Activated CD4-positive, alpha-beta T cell treated with anti-CD3 and anti-CD28 coated beads, Interleukin-2, amount 50 U/mL, for 1 hour (primary cell): ENCODE measurements at places on chromosomes 2 and 18.

DNA sequence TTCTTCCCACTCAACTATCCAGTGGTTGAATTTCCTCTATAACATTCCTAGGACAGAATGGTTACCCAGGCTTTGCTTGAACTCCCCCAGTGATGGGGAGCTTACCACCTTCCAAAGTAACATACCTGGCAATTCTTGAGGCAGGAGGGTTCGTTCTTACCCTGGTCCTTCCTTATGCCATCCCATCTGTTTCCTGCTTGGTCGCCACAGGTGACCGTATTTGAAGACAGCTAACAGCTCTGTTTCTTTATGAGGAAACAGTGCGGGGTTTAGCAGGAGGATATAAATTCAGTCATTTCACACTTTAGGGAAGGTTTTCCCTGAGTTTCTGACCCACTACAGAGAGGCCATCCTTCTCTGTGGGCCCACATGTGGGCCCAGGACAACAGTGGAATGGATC is 42.6 kb downstream of the FOSL2 start:
- DNase-seq = no peak

DNA sequence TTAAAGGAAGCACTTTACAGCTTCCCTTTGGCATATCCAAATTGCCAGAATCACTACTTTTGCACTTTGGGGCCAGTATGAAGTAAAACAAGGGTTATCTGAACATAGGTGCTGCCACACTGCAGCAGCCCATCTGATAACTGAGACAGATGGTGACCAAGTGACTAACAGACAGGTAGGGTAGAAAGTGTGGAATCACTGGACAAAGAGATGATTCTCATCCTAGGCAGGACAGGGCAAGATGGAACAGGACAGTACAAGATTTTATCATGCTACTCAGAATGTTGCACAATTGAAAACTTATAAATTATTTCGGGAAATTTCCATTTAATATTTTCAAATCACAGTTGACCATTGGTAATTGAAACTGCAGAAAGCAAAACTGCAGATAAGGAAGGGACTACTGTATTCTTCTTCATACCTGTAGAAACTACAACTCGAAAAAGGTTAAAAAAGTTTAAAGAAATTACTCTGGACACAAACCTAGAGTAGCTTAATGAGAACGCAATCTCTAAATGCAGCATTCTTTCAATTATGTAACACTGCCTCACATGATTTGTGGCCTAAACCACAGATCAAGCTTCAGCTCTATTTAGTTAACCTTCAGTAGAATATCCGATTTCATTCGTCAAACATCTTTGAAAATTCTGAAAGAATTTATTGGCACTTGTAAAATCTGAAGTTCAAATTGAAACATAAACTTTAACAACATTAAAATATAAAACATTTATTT is 31.4 kb downstream of the HEATR5B start:
- DNase-seq = no peak

DNA sequence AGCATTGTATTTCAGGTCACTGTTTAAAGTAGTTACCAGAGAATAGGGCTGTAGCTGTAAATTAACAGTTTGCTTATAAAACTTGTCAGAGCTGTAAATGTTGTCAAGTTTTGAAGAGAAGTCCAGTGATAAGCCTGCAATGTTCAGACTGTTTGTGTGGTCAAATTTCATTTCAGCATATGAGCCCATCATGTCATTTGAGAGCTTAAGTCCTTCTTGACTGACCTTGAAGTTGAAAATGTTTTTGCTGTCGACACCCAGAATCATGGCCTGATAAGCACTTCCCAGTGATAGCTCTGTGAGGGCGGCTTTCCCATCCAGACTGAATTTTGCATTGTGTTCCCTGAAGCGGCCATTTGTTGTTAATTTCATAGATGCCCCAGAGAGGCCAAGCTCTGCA is 32.4 kb downstream of the APOB start:
- no peak for DNase-seq

- no peak for DNase-seq
These were observed 114.4 kb downstream of the NCK2 start for GRCh38 chr2:105858868-105859693.

DNA sequence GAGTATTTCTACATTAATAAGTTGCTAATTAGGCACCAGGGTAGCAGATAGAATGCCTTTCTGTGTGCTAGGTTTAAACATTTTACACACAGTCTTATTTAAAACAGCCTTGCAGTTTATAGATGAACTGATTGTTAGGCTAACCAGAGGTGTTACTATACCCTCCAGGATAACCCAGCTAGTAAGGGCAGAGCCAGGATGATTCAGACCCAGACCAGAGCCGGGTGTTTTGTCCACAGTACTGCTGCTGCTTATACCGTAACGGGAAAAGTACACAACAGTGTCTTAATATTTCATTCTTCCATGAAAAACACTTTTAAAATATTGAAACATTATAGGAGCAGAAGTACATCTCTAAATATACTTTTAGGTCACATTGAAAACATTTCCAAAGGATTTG is 82.7 kb downstream of the MALT1 start:
- DNase-seq = no peak

DNA sequence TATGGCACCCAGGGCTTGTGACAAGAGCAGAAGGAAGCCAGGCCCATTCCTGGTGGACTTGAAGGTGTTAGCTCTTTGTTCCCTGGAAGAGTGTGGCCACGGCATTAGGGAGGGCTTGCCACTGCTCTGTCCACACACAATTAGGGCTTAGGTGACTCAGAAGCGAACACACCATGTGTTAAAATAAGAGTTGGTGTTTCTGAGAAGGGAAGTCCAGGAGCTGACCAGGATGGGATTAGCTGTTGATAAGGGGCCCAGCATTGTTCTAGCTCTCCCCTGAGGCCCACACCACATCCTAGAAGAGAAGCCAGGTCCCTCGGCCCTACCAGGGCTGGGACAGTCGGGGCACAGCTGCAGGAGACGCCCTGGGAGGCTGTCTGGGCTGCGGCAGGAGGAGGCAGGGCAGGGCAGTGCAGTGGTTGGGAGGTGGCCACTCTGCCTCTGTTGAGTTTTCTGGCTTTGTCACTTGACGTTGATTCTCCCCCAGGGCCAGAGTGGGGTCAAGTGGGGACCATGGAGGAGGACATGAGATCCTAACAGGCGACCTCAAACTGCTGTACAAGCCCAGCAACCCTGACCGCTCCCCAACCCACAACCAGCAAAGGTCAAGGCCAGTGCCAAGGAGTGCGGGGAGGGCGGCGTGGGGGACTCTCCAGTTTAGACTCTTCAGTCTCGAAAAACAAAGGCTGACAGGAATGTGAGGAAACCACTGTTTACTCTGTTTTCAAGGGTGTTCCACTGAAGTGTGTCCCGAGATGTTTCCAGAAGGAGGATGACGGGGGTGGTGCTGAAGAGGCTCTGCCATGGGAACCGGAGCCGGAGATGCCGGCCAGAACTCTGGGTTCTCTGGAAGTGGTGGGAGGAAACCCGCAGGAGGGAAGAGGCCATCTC is 16.8 kb downstream of the GNLY start:
- no peak for DNase-seq

DNA sequence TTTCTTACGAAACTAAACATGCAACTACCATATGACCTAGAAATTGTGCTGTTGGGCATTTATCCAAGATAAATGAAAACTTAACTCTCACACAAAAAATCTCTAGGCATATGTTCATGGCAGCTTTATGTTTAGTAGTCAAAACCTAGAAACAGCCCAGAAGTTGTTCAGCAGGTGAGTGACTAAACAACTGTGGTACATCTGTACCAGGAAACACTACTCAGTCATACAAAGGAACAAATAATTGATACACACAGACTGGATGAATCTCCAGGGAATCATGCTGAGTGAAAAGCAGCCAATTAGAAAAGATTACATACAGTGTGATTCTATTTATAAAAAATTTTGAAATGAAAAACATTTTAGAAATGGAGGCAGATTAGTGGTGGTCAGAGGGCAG is 29.3 kb downstream of the DYNC2LI1 start:
- no peak for DNase-seq

- DNase-seq = no peak
These were observed 22.1 kb upstream of the COL6A3 start for GRCh38 chr2:237435844-237436587.

- no peak for DNase-seq
These were observed 127.6 kb upstream of the HNMT start for GRCh38 chr2:137836671-137837070.

- no peak for DNase-seq
These were observed 385.9 kb downstream of the TNS1 start for GRCh38 chr2:217616936-217617335.

DNA sequence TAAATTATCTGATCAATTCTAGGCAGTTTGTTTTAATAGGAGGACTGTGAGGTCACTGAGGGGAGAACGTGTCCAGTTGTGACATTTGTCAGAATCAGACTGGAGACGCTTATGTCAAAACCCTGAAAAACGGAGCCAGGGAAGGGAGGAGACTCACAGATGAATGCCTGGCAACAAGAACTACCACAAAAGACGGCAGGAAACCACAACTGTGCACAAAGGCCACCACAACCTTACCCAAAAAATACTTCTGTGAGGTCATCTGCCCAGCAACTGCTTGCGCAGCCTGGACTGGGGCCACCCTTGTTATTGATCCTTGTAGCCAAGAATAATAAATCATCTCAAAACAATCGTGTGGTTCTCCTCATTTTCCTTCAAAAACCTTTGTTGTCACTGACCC is 173.0 kb upstream of the ALKAL2 start:
- DNase-seq = peak; percentile 46

- no peak for DNase-seq
These were observed 375.9 kb downstream of the TNS1 start for GRCh38 chr2:217626926-217627325.

GRCh38 chr2:54531558-54531957 is 75.4 kb downstream of the SPTBN1 start:
- no peak for DNase-seq

DNA sequence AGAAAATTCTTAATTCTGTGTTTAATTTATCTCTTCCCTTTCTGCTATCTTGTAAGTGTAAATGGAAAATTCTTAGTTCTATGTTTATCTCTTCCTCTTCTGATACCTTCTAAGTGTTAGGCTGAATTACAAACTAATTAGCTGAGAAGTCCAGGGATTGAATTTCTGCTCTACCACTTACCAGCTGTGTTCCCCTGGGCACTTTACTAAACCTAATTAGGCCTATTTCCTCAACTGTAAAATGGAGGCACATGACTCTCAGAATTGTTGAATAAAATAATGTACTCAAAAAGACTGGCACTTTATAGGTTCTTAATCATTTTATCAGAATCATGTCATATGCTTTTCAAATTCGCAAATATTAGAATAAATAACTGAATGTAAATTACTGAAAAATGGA is 146.3 kb downstream of the MAP2 start:
- no peak for DNase-seq

- DNase-seq = no peak
These were observed 290.3 kb upstream of the MMADHC start for GRCh38 chr2:149877913-149878312.

GRCh38 chr2:6072276-6072675 is 380.1 kb downstream of the SOX11 start:
- no peak for DNase-seq

DNA sequence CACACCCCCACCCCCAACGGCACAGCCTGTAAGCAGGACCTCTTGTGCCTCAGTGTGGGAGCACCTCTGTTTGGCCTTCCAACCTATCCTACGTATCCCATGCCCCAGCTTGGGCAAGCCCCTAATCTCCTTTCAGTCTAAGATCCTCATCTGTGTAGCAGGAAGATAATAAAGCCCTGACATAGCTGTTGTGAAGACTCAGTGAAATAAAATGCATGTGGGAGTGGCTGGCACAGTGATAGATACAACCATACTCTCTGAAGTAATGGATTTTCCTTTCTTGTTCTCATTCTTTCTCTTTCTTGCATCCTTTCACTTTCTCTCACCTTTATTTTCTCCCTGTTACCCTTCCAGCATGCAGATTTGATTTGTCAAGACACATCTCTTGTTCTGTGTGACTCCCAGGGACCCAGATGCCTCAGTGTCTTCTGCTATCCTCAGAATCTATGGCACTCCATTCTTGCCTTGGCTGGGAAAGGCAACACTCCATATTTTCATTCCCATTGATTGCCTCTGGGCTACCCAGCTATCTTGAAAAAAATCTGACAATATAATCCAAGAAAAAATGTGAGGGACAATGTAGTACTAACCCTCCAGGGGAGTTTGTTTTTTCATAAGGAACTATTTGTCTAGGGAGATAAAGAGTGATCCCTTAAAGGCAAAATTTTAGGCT is 207.2 kb upstream of the SETBP1 start:
- no peak for DNase-seq

- no peak for DNase-seq
These were observed 432.1 kb upstream of the CELF4 start for GRCh38 chr18:37997695-37998094.

DNA sequence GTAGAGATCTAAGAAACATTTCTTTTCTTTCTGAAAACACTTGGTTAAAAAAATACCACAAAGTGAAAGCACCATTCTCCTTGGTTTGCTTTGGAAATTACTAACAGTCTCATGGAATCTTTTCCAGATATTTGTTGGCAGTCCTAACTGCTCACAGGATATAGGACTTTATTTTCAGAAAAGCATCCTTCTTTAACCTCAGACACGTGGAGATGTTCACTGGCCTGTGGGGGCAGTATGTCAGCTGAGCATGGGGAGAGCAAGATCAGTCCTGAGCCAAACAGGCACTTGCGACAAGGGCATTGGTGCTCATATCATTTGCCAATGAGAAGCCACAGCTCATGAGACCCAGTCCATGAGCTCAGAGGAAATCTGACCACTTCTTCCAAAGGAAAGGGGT is 371.9 kb downstream of the NBAS start:
- DNase-seq = no peak

DNA sequence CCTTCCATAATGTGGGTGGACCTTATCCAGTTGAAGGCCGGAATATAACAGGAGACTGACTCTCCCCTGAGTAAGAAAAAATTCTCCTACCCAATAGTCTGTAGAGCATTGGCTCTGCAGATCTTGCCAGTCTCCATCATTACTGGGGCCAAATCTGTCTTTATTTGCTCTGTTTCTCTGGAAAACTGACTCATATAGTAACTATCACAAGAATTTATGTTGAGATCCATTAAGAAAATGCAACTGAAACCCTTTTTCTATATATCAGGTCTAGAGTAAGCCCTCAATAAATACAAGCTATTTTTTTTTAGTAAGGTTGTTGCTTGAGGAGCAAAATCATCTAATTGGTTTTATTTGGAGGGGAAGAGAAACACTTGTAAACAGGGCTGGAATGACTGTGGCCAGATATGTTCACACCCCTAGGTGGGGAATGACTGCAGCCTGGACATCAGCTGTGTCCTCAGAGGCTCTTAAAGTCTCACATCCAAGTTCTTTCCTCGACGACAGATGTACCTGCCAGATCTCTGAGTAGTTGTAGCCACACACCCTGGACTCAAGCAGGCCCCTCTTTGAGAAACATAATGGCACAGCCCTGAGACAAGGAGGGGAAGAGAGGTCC is 339.7 kb downstream of the TNS1 start:
- DNase-seq = no peak

GRCh38 chr2:88913280-88913679 is 221.8 kb downstream of the RPIA start:
- DNase-seq = no peak

- DNase-seq = no peak
These were observed 59.5 kb downstream of the TWSG1 start for GRCh38 chr18:9394046-9394445.
